Iris pigment epithelial cell (primary cell): ENCODE measurements at places on chromosomes 7 and 10.

- no peak for DNase-seq
These were observed 57.1 kb downstream of the SLIT1 start for GRCh38 chr10:97128516-97129154.

DNA sequence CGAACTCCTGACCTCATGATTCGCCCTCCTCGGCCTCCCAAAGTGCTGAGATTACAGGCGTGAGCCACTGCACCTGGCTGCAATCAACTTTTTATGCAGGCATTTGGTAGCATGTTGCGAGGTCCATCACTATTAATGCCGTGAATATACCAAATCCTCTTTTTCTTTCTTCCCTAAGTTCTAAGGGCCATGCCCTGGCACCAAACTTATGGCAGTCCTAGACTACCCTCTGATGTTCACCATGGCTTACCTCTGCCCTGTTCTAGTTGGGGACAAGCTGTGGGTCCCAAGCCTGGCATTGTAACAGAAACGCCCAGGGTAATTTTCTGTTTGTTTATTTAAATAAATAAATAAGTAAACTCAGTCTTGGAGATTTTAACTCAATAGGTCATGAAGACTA, 13.3 kb downstream of the PRSS2 start:
- DNase-seq, result no peak

DNA sequence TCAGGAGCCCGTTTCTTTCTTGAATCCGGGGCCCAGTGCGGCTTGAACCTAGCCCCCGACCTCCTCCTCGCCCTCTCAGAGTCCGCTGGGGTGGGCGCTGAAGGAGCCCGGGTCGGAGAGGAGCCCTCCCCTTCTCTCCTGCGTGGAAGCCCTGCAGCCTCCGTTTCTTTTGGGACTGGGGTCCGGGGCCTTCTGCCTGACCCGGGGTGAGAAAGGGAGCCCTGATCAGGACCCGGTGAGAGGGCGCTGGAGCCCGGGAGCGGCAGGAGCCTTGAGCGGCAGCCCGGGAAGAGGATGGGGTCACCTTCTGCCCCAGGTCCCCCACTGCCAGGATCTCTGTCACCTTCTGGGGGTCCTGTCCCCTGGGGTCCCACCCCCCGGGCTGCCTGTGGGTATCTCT, 162.3 kb downstream of the ZNF33B start:
- no peak for DNase-seq

- no peak for DNase-seq
These were observed 97.7 kb upstream of the TMEM196 start for GRCh38 chr7:19871102-19871501.

- no peak for DNase-seq
These were observed 33.7 kb downstream of the CYP2C8 start for GRCh38 chr10:95035332-95036295.

GRCh38 chr10:49398000-49398861, 2.3 kb upstream of the DRGX start:
- DNase-seq, result peak; percentile 42

DNA sequence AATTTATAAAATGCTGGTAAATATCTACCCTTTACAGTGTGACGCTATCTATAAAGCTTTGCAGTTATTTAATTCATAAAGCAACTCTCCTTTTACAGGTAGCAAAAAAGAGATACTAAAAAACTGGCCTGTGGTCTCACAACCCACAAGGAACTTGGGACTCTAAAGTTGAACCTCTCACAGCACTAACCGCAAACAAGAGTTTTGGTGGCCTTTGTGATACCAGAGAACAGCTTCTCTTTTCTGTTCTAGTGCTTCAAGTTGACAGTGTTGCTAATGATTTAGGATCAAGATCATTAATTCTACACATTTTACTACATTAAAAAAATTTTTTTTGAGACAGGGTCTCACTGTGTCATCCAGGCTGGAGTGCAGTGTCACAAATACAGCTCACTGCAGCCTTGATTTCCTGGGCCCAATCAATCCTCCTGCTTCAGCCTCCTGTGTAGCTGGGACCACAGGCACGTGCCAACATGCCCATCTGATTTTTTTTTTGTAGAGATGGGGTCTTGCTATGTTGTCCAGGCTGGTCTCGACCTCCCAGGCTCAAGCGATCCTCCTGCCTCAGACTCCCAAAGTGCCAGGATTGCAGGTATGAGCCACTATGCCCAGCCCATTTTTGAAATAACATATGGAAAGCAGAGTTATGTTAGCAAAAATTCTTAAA, 56.0 kb upstream of the ST8SIA6 start:
- no peak for DNase-seq

GRCh38 chr7:48139459-48139858, 31.8 kb upstream of the ABCA13 start:
- peak; percentile 33 for DNase-seq

- peak; percentile 69 for DNase-seq
These were observed 66.2 kb upstream of the MXI1 start for GRCh38 chr10:110141185-110141584.

GRCh38 chr7:145156834-145157233, 321.0 kb upstream of the TPK1 start:
- DNase-seq, result no peak

- peak; percentile 23 for DNase-seq
These were observed 4.1 kb downstream of the NUDT1 start for GRCh38 chr7:2245883-2246675.

- DNase-seq, result no peak
These were observed 54.8 kb downstream of the MKI67 start for GRCh38 chr10:128071417-128071782.

DNA sequence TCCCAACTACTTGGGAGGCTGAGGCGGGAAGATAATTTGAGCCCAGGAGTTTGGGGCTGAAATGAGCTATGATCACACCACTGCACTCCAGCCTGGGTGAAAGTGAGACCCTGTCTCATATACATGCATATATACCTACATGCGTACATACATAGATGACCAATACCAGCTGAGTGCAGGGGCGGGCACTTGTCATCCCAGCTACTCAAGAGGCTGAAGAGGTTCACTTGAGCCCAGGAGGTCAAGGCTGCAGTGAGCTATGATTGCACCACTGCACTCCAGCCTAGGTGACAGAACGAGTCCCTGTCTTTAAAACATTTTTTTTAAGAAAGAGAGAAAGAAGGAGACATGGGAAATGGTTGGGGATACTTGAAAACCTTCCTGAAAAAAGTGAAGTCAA, 17.4 kb upstream of the PROSER2 start:
- no peak for DNase-seq
